NCI-H748 treated with DMSO at 0.1 percent for 48 hours (cell line): ENCODE measurements at places on chromosomes 2 and 18.

- no peak for DNase-seq
Measured at GRCh38 chr18:73597832-73598615, 549.6 kb downstream of the FBXO15 start.

- no peak for DNase-seq
Measured at GRCh38 chr2:520663-521340, 156.4 kb downstream of the TMEM18 start.

DNA sequence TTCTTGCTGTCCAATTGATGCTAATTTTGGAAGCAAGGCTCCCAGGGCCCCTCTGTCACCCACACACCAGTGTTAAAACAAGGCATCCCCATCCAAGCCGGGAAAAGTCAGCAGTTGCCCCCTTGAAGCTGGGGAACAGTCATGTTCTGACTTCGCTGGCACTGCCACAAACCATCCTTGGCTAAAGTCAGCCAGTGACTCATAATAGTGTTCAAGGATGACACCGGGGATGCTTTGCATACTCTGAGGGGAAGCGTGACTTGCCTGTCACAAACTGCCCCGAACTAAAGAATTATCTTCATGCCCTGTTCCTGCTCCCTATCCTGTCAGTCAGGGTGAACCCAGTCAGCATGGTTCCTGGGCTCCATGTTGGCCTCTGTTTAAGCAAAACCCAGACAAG, 37.0 kb downstream of the TGFA start:
- DNase-seq = no peak

GRCh38 chr2:68710336-68710735, 24.3 kb upstream of the ARHGAP25 start:
- DNase-seq = no peak

- no peak for DNase-seq
Measured at GRCh38 chr2:240655931-240656886, 26.5 kb downstream of the AQP12B start.

- DNase-seq = peak; percentile 32
Measured at GRCh38 chr2:186852508-186852907, 3.5 kb upstream of the ZSWIM2 start.

- DNase-seq = no peak
Measured at GRCh38 chr18:13800505-13801259, 23.3 kb upstream of the MC5R start.

DNA sequence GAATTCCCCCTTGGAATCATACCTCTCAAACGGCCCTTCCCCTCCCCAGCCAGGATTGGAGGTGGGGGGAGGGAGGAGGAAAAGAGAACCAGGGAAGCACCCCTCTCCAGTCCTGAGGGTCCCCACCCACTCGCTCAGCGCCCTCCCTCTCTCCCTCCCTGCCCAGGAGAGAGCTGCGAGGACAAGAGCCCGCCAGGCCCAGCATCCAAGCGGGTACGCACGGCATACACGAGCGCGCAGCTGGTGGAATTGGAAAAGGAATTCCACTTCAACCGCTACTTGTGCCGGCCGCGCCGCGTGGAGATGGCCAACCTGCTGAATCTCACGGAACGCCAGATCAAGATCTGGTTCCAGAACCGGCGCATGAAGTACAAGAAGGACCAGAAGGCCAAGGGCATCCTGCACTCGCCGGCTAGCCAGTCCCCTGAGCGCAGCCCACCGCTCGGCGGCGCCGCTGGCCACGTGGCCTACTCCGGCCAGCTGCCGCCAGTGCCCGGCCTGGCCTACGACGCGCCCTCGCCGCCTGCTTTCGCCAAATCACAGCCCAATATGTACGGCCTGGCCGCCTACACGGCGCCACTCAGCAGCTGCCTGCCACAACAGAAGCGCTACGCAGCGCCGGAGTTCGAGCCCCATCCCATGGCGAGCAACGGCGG, 14.4 kb downstream of the HOXD3 start:
- DNase-seq = no peak

DNA sequence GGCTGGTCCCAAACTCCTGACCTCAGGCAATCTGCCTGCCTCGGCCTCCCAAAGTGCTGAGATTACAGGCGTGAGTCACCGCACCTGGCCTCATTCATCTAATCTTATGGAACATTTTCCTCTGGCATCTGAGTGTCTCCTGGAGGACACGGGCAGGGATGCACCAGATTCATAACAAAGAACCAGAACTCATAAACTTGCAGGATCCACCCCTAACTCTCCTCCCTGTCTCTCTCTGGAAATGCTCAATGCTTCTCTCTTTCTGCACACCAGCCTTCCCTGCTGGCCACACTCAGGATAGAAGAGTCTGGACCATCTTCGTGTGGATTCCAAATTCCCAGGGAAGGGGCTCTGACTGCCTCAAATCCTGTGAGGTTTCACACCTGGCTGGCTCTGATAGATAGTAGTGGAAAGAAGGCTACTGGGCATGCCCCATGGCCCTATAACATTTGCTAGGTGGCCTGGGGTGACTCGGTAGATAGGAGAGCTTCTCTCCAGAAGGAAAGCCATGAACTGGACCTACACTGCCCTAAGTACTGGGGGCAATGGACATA, 483.2 kb upstream of the GYPC start:
- no peak for DNase-seq

DNA sequence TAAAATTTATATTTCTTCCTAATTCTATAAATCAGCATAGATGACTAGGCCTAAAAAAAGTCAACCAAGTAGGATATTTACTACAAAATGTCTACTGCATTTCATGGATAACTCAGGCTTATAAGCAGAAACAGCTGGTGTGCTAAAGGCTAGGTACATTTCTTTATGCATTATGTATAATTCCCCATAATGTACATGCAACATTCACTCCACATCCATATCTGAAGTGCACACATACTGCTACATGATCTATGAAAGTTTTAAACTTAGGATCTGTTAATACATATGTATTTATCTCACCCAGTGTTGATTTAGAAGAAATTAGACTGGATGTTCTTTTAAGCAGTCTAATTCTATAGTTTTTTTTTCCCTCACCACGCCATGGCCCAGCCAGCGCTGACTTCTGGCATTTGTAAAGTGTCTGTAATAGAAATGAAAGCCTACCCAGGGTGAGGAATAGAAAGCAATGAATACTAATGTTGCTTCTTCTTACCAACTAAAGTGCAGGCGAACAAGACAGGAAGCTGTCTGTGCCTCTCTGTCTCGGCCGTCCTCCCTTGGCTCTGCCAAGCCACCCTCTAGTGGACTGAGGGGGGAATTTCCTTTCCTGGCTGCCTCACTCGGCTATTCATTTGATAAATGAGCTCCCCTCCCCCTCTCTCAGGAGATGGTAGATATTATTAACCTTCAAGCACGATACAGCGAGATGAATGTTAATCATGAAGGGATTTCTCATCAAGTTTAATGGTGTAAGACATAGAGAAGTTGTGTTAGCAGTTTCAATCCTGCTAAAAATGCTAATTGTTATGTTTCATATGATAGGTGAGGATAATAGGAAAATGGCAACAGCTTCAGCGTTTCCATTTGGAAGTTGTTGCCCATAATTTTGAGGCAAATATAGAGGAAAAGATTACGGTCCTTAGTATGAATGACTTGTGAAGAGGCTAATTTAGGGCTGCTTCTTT, 384.5 kb downstream of the MTX2 start:
- peak; percentile 70 for DNase-seq

- DNase-seq = peak; percentile 37
Measured at GRCh38 chr2:178419123-178419522, 31.9 kb downstream of the PRKRA start.

GRCh38 chr2:13006829-13007717, 290.3 kb downstream of the TRIB2 start:
- DNase-seq = peak; percentile 60
